ENCODE measurements at places on chromosomes 3 and 15.

DNA sequence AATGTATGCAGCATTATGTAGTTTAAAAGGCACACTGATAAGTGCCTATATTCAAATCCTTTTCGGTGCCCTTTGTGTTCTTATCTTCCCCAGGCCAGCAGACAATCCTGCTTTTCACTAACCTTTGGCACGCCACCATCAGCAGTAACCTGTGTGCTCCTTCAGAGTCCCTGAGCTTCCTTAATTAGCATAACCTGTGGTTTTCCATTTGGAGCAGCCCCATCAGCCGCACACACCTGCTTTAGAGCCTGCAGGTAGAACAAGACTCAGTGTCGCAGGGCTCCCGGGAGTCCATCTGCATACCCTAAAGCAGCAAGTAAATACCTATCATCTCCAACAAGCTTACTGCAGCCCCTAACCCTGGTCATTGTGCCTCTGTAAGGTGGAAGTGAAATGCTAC, 755.1 kb downstream of the ROBO2 start:
- DNase-seq: no peak

DNA sequence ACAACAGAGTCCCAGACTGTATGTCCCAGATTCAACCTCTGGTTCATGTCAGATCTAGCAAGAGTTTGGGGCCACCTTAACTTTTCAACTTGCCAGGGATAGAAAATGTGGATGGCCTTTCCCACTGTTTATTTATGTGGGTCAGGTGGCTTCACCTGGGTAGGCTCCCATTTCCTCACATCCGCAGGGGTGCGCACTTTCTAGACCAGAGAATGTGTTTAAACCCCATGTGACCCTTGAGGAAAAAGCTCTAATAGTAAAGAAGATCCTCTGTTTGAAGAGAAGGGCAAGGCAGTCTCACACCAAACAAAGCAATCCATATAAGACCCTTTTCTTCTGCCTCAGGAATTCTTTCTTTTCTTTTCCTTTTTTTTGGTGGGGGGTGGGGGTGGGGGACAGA, 167.2 kb upstream of the TSC22D2 start:
- DNase-seq: no peak

DNA sequence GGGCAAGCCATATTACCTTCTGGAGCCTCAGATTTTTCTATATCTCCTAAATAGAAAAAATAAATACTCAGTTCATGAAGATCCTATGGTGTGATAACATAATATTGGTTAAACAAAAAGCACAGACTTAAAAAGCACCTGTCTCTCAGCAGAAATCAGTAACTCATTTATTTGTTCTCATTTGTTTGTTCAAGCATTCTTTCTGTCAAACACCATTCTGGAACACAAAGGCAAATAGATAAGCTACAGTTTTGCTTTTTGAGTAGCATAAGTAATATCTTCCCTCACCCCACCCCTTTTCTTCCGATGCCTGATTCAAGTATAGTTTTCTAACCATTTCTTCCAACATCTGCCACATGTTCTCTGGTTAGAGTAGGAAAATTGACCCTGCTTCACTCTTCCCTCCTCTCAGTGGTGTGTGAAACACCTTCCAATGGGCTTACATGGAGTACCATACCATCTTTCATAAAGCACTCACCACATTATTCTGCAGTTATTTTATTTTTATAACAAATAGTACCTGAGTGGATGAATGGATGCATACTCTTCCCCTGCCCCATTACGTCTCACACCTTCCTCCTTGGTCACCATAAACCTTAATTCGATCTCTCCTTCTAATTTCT, 8.4 kb upstream of the IL1RAP start:
- DNase-seq: no peak

DNA sequence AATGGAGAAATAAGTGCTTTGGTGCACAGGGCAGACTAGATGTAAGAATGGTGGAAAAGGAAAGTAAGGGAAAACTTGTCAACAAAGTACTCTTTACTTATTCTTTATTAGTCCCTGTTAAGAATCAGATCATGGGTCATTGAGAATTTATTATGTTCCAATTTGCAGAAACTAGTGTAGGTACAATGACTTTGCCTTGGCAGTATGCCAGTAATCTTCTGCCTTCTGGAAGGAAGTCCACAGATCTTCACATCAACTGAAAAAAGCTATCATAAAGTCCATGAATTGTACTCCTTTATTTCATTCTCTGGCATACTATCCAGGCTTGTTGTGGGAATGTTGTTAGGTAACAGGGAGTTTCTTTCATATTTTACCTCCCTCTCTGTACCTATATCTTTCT, 88.2 kb upstream of the FLNB start:
- no peak for DNase-seq

- no peak for DNase-seq
Measured at GRCh38 chr3:118988198-118989130, 46.2 kb downstream of the IGSF11 start.
